ENCODE measurements at places on chromosomes 1 and 21.
A peak's percentile ranks its signal among the peaks of the same experiment; 100 is the strongest.

GRCh38 chr21:43740497-43741156, 21.7 kb downstream of the PDXK start:
- no peak for DNase-seq

GRCh38 chr1:201555593-201555945, 16.6 kb downstream of the NAV1 start:
- no peak for DNase-seq

- no peak for DNase-seq
These were observed 684 bp upstream of the MCL1 start for GRCh38 chr1:150579945-150580642.

GRCh38 chr1:224266915-224267856, 62.8 kb downstream of the NVL start:
- no peak for DNase-seq

- no peak for DNase-seq
These were observed 288.5 kb downstream of the NFIA start for GRCh38 chr1:61370913-61371279.

DNA sequence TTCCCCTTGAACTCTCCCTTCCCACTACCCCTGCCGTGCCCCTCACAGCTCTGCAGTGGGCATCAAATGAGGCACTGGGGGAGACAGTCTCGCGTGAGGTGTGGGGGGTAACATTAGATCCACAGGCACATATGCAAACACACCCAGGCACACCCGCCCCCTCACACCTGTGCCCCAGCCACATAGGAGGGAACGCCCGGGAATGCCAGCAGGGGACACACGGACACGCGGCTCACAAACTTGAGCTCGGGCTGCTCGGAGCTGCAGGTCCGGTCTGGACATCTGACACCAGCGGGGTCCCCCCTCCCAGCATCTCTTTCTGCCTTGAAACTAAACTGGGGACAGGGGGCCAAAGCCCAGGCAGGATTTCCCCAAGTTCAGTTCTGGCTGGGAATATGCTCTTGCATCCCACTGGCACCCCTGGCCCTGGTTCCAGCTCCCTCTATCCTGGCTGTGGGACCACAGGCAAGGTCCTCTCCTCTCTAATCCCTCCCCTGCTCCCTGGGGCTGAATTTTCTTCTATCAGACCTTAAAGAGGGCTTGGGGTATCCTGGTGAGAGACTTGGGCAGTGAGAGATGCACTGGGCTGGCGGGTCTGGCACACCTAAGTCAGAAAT, 30.6 kb downstream of the CDCP2 start:
- DNase-seq = no peak

DNA sequence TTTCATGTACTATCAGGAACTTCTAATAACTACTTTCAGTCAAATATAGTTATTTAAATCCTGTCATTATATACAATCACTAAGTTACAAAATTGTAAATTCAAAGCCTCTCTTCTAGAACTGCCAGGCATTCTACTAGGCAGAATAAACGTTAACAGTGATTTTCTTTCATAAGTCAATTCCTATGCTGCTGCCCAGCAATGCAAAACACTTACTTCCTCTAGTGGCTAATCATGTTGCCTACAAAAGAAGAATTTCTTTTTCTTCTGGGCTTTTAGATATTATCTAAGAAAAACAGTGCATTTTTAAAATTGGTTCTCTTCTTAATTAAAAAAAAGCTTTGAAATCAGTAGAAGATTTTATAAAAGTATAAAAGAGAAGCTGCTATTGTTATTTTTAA, 509.8 kb upstream of the ADAMTS5 start:
- no peak for DNase-seq

DNA sequence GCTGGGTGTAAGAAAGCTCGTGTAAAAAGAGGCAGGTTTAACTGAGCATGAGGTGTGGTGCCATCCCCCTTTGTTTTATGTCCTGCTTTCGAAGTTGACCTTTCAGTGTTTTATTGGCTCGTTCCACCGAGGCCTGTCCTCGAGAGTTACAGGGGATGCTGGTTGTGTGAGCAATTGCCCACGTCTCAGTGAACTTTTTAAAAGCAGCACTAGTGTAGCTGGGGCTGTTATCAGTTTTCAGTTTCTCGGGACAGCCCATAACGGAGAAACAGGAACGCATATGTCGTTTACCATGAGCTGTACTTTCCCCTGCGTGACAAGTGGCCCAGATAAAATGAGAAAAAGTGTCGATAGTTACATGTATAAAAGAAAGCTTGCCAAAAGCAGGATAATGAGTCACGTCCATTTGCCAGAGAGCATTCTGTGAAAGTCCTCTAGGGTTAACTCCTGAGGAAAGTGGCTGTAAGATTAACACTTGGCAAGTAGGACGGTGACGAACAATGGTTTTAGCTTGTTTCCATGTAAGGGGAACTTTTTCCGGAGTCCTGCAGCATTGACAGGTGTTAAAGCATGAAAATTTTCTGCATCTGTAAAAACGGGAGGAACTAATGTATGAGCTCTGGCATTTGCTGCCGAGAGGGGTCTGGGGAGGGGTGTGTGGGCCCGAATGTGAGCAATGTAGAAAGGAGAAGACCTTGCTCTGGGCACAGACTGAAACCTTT, 7.8 kb upstream of the LRRC47 start:
- no peak for DNase-seq

DNA sequence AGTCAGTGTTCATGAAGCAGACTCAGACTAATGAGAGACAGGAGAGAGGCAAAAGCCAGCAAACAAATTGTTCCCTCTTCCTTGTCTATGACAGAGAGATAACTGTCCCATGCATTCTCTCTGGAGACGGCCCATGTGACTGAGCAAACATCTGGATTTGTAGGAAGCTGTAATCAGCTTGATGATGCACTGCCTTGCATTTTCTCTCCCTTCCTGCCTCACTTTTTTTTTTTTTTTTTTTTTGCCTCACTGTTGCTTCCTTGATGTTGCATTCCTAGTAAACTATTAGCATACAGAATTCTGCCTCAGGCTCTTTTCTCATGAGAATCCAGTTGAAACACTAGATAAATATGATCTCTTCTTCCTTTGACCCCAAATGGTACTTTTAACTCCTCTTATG, 134.5 kb downstream of the HHIPL2 start:
- DNase-seq = no peak

DNA sequence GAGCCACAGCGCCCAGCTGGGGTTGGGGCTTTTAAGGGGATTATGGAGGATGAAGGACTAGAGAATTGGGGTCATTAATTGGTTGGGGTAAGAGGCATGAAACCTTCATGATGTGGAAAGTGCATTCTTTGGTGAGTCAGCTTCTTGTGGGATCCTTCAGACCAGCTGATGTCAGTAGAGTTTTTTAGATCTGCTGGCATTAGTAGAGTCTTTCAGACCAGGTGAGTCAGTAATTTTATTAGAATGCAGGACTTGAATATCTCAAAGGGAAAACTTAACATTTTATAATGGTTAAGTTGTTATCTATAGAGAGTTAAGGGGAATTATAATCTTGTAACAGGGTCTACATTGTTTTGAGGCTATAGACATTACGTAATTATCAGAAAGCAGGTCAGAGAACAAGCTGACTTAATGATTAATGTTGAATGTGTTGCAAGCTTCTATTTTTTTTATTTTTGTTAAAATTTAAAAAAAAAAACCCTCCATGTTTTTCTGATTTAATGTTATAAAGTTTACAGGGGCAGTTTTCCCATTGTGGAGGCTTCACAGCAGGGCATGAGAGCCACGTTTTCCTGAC, 160.9 kb upstream of the FMN2 start:
- no peak for DNase-seq

- no peak for DNase-seq
These were observed 16.4 kb upstream of the KIAA0040 start for GRCh38 chr1:175208773-175209492.

DNA sequence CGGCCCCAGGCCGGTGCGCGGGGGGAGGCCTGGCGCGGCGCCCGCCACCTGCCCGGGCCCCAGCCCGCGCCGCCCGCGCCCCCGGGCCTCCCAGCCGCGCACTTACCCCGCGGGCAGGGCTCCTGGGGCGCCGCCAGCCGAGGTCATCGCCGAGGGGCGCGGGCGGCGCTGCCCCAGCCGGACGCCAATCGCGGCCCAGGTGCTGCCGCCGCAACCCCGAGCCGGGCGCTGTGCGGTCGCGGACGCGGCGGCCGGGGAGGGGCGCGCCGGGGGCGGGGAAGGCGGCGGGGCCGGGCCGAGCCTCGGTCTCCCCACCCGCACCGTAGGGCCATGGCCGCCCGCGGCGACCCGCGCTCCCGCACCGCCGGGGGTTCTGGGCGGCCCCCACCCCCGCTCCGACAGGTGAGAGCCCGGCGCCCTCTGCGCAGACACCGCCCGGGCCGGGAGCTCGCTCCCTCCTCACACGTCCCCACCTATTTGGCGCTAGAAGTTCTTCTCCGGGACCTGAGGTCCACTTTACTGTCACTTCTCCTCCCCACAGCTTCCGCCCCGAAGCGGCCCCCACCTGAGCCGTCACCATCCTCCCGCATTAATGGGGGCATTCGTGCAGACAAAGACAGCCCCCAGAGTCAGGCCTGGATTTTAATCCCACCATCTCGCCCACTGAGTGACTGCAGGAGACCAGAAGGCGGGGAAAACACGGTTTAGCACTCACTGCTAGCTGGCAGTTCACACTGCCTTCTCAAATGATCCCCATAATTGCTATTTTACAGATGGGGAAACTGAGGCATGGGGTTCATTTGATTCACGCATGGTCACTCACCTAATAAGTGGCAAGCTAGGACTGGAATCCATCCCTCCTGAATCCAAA, at the start of gene TTC39A:
Gene TTC39A, minus strand, starts transcription at position 232 of the 871 bp plus-strand sequence. Its CDS starts 85 bp downstream, at position 147.
- DNase-seq = peak; percentile 35

GRCh38 chr1:78333502-78333901, 157.3 kb upstream of the PTGFR start:
- no peak for DNase-seq

GRCh38 chr1:23645338-23645737, 46.3 kb upstream of the RPL11 start:
- DNase-seq = no peak

GRCh38 chr1:201450721-201451291, 18.2 kb downstream of the PHLDA3 start:
- no peak for DNase-seq

DNA sequence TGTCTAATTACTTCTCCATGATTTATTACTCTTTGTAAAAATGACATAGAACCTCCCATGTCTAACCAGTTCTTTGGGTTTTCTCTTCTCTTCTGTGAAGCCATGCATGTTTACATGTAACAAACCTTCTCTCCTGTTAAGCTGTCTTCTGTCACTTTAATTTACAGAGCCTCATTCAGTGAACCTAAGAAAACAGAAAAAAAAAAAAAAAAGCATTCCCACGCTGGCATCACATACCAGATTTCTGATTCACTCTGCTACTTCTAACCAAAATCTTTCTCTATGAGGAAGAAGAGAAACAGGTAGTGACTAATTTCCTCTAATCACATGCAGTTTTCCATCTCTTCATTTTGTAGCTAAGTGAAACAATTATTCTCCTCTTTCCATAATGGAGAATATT, 141.4 kb upstream of the CXADR start:
- no peak for DNase-seq

- no peak for DNase-seq
These were observed 1357.4 kb upstream of the ADGRL4 start for GRCh38 chr1:80363689-80364475.

DNA sequence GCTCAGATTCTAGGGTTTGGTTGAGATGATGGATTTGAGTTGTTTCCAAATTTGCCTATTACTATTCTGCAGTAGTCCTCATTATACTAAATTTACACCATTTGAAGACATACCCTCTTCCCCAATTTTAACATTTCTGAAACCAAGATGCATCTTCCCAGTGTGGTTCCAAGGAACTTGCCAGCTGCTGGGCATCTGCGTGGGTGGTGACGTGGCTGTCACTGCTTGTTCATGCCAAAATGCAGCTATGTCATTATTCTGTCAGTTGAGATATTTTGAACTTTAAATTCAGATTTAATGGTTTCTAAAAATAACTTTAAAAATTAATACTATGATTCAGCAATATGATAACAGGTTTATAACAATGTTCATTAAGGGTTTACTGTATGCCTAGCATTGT, 1.2 kb downstream of the ZFP69 start:
- no peak for DNase-seq

GRCh38 chr1:161954466-161954865, 69.2 kb downstream of the OLFML2B start:
- DNase-seq = no peak

DNA sequence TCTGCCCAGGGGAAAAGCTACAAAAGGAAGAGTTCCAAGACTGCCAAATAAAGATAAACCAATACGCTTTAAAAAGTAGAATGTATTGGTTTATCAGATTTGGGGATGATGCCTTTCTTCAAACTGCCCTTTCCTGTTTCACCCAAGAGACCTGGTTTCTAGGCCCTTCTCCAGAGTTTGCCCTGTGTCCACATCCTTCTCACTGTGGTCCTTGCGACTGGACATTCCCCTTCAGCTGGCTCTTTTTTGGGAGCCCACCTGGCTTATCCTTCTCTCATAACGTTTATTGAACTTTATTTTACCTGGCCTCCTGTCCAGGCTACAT, 490 bp upstream of the CZIB start:
- DNase-seq = no peak

- no peak for DNase-seq
These were observed 31.0 kb upstream of the PLEKHO1 start for GRCh38 chr1:150118716-150119115.

DNA sequence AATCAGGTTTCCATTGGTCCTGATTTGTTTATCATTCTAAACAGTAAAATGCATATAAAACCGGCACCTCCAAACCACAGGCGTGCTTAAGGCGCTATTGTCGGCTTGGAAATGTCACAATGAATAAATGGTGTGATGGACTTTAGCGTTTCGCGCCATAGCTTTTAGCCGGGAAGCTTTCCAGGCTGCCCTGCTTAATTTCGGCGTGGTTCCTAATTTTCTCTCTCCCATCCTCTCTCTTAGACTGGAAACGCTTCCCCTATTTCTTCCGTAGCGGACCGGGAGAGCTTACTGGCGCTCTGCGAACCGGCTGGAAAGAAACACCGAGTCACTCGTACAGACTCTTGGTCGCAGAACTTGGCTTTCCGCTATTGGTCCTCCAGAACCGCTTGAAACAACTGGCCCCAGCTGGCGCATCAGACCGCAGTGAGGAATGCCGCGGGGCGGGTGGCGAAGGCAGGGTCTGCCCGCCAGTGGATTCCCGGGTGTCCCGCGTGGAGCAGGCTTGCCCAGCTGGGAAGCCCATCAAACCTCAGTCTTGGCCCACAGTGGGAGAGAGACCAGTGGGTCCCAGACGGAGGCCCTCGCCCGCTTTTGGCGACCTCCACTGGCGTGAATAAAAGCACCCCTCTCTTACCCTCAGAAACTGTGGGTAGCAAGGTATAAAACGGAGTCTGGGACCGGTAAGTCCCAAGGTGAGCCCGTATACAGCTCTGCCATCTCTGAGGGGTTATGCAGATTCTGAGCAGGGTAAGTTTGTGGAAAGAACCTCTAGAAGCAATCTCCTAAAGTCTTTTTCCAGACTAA, 4.0 kb upstream of the LHX8 start:
- no peak for DNase-seq

GRCh38 chr1:18611311-18611710, 19.3 kb upstream of the PAX7 start:
- DNase-seq = no peak

- DNase-seq = no peak
These were observed 45.1 kb downstream of the GRIK3 start for GRCh38 chr1:36989241-36989640.

GRCh38 chr1:10717296-10718082, 79.0 kb downstream of the CASZ1 start:
- no peak for DNase-seq

GRCh38 chr1:56502700-56503245, 76.6 kb downstream of the PLPP3 start:
- DNase-seq = no peak

- no peak for DNase-seq
These were observed 7.5 kb upstream of the CDC14A start for GRCh38 chr1:100344774-100345173.

Measured in NCI-H345 (cell line).